Fibroblast of lung (primary cell): ENCODE measurements at places on chromosomes 5 and 9. TPM values are rescaled to one million over a fixed set of nuclear protein-coding genes. Genes with fewer than 3 reads are reported as not detected.

Gene RASGRF2
- total RNA-seq: 12.1 and 19.5 TPM in 2 replicates

Gene GNA14
- total RNA-seq: 0.26 and 0.50 TPM in 2 replicates

Gene RNF208
- 0.26 and 0.33 TPM in 2 replicates for total RNA-seq

Gene ACER2
- 2.6 and 4.5 TPM in 2 replicates for total RNA-seq

Gene GOLGA2
- 96.0 and 118 TPM in 2 replicates for total RNA-seq

Gene ACTBL2
- total RNA-seq: under 0.01 TPM in 1 of 2 replicates, not detected in the other

Gene COL5A1
- total RNA-seq: 63.7 and 72.8 TPM in 2 replicates

Gene GABRB2
- total RNA-seq: under 0.01 TPM in 2 replicates

Gene IFNK
- total RNA-seq: not detected in 2 replicates

Gene PTGER4
- 3.3 and 5.4 TPM in 2 replicates for total RNA-seq

Gene KCTD16
- 1.0 and 1.2 TPM in 2 replicates for total RNA-seq

Gene GPR151
- total RNA-seq: not detected in 2 replicates

Gene LIFR
- total RNA-seq: 65.1 and 84.5 TPM in 2 replicates

Gene RIGI
- total RNA-seq: 10.3 and 13.2 TPM in 2 replicates

Gene HSD17B3
- total RNA-seq: 0.17 TPM in 1 of 2 replicates, not detected in the other

Gene TICAM2
- total RNA-seq: 4.1 and 8.8 TPM in 2 replicates

Gene FAM53C
- total RNA-seq: 36.0 and 44.9 TPM in 2 replicates

Gene PCSK5
- total RNA-seq: 3.6 and 4.8 TPM in 2 replicates

Gene MELK
- total RNA-seq: 6.2 and 14.2 TPM in 2 replicates

Gene C7
- under 0.01 and 11.6 TPM in 2 replicates for total RNA-seq

Gene MYOT
- total RNA-seq: not detected in 2 replicates

Gene FAM78A
- 0.33 and 0.51 TPM in 2 replicates for total RNA-seq

Gene CDC20B
- total RNA-seq: under 0.01 TPM in 1 of 2 replicates, not detected in the other

Gene GHR
- total RNA-seq: 2.3 and 5.4 TPM in 2 replicates

Gene NRG2
- total RNA-seq: 0.51 and 1.3 TPM in 2 replicates

Gene SPATA31A1
- total RNA-seq: not detected in 2 replicates

Gene NMUR2
- total RNA-seq: not detected in 2 replicates

Gene PFN3
- total RNA-seq: not detected in 2 replicates

Gene F2RL2
- total RNA-seq: 13.1 and 82.6 TPM in 2 replicates

Gene ATG10
- 8.7 and 8.8 TPM in 2 replicates for total RNA-seq

Gene NR5A1
- total RNA-seq: not detected in 2 replicates

Gene ZNF618
- total RNA-seq: 5.4 and 8.6 TPM in 2 replicates

Gene COL15A1
- 41.0 and 43.9 TPM in 2 replicates for total RNA-seq

Gene SLCO4C1
- under 0.01 TPM in 1 of 2 replicates, not detected in the other for total RNA-seq

Gene PCDHGA3
- 1.5 and 2.8 TPM in 2 replicates for total RNA-seq

Gene CDH9
- not detected in 2 replicates for total RNA-seq

Gene PCDHB9
- 0.26 and 0.99 TPM in 2 replicates for total RNA-seq

Gene FGF18
- 8.0 and 19.3 TPM in 2 replicates for total RNA-seq

Gene HK3
- under 0.01 TPM in 1 of 2 replicates, not detected in the other for total RNA-seq

Gene SLC4A9
- not detected in 2 replicates for total RNA-seq

Gene CCL19
- total RNA-seq: not detected in 2 replicates

Gene PCDHGB5
- total RNA-seq: 17.5 and 21.5 TPM in 2 replicates

Gene GABRG2
- under 0.01 TPM in 1 of 2 replicates, not detected in the other for total RNA-seq

Gene DPM2
- total RNA-seq: 8.5 and 11.7 TPM in 2 replicates

Gene SCGB3A2
- total RNA-seq: not detected in 2 replicates
